ENCODE measurements at places on chromosomes 6 and 20.
A peak's percentile ranks its signal among the peaks of the same experiment; 100 is the strongest.

GRCh38 chr20:17533396-17533795 lies 2.2 kb upstream of the BFSP1 start:
- DNase-seq, result peak; percentile 24

- no peak for DNase-seq
Observed at GRCh38 chr20:62350098-62350628, 16.9 kb downstream of the LAMA5 start.

- no peak for DNase-seq
Observed at GRCh38 chr6:137200288-137200687, 18.9 kb downstream of the IFNGR1 start.

DNA sequence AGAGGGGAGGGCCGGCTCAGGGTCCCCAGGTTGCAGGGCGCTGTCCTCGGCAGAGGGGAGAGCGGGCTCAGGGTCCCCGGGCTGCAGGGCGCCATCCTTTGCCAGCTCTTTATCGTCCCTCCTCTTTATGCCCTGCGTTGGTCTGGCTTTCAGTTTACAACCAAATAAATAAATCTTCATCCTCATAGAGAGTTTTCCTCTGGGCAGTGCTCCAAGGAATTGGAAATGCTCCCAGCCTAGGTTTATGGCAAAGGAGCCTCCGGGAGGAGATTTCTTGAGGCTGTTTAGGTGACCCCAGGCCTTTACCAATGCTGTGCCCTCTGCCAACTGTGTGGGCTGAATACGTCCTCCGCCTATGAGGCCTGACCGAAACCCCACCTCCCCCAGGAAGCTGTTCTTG lies 60.2 kb downstream of the CHMP4B start:
- DNase-seq, result no peak

DNA sequence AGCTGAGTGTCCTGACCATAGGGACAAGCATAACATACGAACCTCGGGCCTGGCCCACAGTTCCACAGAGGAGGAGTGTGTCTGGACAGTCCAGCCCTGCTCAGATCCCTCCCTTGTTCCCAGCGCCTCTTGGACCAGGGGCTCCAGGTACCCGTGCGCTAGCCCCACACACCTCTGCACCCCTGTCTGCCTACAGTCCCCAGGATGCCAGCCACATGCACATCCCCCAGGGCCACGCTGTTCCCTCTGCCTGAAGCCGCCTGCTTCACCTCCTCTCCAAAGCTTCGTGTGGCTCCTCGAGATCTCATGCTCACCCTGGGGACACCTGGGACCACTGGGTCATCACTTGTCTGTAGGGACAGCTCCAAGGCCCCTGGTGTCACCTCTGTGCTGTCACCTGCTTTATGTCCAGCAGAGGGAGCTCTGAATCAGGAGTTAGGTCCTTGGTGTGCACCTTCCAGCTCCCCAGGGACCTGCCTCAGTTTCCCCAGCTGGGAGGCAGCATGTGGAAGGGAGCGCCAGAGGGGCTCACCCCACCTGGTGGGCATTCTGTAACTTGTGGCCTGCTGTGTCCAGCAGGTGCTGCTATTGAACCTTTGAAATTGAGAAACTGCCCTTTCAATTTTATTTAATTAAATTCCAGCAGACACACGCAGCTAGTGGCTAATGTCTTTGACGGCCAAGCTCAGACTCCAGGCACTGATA lies 7.3 kb upstream of the YTHDF1 start:
- DNase-seq, result no peak

DNA sequence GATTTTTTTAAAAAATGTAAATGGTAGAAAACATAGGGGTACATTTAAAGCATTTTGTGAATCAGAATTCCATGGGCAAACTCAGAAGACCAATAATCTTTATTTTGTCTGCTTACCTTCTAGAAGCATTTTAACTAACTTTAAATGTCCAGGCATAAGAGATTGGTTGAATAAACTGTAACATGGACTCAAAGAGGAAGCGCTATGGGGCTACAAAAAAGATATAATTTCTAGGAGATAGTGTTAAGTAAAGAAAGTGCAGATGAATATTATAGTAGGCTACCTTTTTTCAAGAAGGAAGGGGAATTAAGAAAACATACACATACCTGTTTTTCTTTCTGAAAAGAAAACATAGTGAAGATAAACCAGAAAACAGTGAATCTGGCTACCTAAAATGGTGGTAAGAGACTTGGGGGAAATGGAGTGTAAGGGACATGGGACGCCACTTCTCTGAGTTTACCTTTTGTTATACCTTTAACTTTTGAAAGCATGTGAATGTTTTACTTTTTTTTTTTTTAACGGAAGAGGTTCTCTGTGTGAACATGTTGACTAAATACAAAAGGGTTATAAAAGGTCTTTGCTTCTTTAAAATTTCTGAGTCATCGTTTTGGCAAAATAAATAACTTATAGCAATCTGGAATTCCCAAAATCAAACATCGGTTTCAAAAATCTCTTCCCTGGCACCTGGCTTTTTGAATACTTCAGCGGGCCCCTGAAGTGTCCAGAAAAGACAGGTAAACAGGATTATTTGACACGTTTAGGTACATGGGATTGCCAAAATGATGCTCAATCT lies 133.4 kb downstream of the OR2B2 start:
- no peak for DNase-seq

- DNase-seq, result no peak
Observed at GRCh38 chr6:5160206-5160605, 75.1 kb downstream of the PPP1R3G start.

DNA sequence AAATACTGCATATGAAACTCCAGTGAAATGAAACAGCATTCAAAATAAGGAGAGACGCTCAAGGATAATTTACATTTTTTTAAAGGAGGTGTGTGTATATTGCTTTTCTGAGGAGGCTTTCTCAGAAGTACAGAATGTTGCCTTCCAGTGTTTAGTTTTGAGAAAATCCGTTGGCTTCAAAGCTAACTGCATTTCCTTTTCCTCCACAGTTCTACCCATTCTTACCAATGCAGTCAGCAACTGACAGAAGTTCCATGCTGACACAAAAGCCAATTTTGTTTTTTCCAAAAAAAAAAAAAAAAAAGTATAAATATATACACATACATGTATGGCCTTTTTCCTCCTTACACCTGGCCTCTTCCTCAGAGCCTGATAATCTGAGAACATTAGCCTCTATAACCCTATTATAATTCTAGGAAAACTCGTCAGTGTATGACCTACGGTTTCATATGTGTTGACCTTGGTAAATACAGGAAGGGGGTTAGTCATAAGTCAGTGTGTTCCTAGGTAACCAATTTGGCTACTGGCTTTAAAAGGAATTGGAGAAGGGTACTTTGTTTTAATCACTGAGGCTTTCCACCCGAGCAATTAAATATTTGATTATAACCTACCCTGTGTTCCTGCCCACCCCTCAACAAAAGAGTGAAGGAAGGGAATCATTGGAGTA lies 24.2 kb downstream of the MGME1 start:
- no peak for DNase-seq

- no peak for DNase-seq
Observed at GRCh38 chr6:148747471-148748165, 788 bp downstream of the UST start.

DNA sequence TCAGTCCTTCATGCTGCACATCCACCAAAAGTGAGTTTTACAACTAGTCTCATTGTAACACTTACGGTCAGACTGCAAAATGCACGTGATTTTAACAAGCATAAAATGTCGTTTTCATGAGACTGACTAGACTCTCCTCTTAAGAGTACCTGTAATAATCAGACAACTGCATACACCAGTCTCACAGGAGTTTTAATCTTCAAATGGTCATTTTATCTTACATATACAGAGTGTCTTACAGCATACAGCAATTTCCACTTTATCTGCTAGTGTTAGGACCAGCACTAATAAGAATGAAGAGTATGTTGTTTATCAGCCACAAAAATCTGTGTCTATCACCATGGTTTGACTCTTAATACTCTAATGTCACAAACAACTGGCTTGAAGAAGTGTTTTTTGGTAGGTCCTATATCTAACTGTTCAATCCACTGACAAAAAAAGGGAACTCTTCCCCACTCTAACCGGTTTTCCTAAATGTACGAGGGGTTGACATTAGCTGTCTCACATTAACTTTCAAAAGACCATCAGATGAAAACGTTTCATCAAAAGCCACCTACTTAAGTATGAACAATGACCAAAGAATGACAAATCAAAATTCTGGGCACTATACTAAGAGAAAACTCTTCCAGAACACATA lies 1.5 kb upstream of the ASF1A start:
- DNase-seq, result no peak

DNA sequence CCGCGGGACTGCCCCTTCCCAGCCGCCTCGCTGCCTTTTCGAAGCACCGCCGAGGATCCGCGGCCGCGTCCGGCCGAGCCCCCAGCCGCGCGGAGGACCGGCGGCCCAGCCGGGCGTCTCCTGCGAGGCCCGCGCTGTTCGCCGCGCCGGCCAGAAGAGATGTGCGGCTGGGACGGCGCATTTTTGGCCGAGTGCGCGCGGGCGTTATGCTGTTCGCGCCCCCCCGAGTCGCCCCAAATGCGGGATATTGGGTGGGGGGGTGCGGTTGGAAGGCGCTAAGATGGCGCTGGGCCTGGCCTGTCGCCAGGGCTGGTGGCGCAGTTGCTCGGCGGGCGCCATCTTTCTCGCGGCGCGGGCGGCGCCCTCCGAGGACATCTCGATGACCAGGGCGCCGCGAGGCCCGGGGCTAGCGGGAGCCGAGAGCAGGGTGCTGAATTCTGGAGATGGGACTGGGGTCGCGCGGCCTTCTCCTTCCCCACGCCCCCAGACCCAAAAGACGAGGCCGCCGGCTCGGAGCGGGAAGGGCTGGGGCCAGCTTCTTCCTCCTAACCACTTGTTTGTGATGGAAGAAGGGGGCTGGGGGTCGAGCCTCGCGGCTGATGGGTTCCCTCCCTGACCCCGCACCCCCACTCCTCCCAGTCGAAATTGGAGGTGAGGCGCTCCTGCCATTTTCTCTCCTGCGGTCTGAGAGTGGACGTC lies 1.5 kb downstream of the BICRAL start:
- peak; percentile 21 for DNase-seq

- DNase-seq, result peak; percentile 24
Observed at GRCh38 chr6:130307752-130308361, 58.0 kb upstream of the TMEM200A start.

GRCh38 chr20:31992086-31992485 lies 18.2 kb upstream of the CCM2L start:
- no peak for DNase-seq

- DNase-seq, result peak; percentile 7
Observed at GRCh38 chr6:95325916-95326315, 251.4 kb upstream of the MANEA start.

DNA sequence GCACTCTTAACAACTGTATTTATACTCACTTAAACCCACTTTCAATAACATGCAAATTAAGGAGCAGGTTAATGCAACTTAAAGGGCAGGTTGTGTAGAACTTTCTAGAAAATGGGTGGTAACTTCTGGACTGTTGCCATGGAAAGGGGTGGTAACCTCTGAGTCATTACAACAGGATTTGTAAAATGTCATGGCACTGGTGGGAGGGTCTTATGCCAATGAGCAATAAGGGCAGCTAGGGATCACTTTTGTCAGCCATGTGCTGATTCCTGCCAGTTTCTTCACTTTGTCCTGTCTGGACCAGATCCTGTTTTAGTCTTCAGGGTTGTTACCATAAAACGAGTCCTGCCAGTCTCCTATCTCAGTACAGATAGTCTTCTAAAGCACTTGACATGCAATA lies 560.5 kb upstream of the PTCHD4 start:
- DNase-seq, result no peak

- no peak for DNase-seq
Observed at GRCh38 chr6:117384659-117385058, 41.1 kb downstream of the ROS1 start.

DNA sequence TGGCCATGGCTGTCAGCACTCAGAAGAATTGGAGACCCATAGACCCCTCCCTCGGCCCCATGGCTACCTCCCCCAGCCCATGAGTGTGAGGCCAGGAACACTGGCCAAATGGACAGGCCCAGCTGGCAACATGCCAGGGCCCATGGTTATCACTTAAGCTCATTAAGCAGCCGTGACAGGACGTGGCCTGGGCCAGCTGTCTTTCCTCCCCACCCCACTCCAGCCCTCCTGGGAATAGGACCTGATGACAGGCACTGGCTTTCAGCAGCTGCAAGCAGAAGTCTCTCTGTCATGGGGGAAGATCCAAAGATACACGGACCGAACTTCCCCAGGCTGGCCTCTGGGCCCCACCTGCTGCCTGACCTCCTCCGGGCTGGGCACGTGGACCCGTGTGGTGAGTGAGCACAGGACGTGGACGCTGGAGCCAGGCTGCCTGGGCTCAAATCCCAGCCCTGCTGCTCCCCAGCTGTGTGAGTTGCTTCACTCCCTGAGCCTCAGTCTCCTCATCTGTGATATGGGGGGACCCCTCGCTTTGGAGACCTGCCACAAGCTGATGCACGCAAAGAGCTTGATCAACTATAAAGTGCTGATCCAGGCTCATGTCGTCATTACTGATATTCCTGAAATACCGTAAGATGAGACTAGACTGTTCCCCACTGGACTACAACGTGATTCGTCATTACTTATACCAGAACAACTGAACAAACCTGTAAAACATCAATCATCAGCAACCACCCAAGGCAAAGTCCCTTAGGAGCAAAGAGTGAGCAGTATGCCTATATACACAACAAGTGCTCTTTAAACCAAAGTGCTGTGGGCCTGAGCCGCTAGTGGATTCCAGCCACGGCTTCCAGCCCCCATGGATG lies 22.0 kb upstream of the VSTM2L start:
- peak; percentile 52 for DNase-seq

GRCh38 chr20:35404614-35405259 lies 7.0 kb downstream of the UQCC1 start:
- DNase-seq, result no peak

DNA sequence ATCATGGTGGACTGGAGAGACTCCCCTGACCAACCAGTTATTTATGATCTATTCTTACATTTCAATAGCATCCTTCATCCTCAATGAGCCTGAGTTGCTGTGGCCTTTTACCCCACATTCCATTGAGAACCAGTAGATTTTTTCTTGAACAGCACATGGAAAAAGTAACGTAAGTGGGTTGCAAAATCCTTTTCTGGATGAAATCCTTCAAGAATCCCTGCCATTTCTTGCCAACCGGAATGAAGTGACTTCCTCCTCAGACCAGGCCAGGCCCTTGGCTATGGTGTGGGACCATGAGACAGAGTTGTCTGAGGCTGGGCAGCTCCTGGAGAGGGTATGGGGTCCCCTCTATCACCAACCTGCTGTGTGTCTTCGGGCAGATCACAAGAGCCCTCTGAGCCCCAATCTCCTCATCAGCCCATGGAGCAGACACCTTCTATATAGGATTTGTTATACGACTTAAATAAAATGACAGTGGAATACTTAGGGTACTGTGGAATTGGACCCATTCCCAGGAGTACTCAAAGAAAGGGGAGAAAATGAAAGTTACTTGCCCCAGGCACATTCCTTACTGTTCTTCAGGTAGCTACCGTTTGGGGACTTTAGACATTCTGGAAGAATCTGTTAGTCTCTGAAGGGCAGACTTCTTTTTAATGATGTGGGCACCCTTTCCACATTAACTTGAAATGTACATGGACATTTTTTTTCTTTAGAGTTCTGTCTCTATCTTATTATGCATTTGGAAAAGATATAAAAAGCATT lies 10.9 kb downstream of the EYA2 start:
- no peak for DNase-seq

DNA sequence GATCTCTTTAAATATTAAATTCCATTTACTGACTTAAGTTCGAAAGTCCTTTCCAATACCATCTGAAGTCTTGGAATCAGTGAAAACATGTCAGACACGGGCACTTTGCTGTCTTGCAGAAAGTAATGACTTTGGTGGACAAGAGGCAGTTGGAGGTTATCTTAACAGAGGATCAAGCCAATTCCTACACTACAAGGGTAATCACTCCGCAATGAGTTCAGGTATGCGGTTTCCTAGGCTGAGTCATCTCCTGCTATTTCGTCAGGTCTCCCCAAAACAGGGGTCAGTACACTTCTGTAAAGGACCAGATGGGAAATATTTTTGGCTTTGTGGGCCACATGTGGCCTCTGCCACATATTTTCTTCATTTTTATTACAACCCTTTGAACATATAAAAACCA lies 656.6 kb downstream of the KIF16B start:
- DNase-seq, result no peak
